ENCODE measurements at places on chromosomes 4 and X. TPM values are rescaled to one million over a fixed set of nuclear protein-coding genes. Genes with fewer than 3 reads are reported as not detected.

GRCh38 chr4:78671903-78672815, 104.0 kb upstream of the BMP2K start:
- DNase-seq: no peak

GRCh38 chr4:184680698-184681097, 31.2 kb downstream of the PRIMPOL start:
- DNase-seq: no peak

DNA sequence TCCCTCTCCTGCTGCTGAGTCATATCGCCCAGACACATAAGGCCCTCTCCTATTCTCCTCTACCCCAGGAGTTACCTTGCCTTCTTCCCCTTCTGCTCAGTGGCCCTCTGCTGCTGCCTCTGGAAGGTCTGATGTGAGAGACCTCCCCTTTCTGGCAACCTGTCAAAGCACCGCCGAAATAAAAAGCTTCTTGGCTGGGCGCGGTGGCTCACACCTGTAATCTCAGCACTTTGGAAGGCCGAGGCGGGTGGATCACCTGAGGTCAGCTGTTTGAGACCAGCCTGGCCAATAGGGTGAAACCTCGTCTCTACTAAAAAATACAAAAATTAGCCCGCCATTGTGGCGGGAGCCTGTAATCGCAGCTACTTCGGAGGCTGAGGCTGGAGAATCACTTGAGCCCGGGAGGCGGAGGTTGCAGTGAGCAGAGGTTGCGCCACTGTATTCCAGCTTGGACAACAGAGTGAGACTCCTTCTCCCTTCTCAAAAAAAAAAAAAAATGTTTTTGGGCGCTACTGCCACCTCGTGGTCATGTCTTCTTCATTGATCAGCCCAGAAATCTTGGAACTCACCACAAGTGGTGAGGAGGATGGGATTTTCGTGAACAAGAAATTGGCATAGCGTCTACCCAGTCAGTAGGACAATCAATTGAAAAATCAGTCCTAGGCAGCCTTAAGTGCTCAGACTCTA, 8.6 kb upstream of the ZXDA start:
- no peak for DNase-seq

The ATP6AP2 gene
- total RNA-seq: 106 TPM

- no peak for DNase-seq
These were observed 742.2 kb upstream of the ATOH1 start for GRCh38 chr4:93086356-93086755.

The AMOT gene
- total RNA-seq: 3.2 TPM

The SSR4 gene
- 127 TPM for total RNA-seq

The ARHGEF9 gene
- total RNA-seq: 9.0 TPM

The MEPE gene
- total RNA-seq: not detected

- no peak for DNase-seq
These were observed 67.2 kb downstream of the FNIP2 start for GRCh38 chr4:158836002-158836369.

The KLHL34 gene
- total RNA-seq: not detected

DNA sequence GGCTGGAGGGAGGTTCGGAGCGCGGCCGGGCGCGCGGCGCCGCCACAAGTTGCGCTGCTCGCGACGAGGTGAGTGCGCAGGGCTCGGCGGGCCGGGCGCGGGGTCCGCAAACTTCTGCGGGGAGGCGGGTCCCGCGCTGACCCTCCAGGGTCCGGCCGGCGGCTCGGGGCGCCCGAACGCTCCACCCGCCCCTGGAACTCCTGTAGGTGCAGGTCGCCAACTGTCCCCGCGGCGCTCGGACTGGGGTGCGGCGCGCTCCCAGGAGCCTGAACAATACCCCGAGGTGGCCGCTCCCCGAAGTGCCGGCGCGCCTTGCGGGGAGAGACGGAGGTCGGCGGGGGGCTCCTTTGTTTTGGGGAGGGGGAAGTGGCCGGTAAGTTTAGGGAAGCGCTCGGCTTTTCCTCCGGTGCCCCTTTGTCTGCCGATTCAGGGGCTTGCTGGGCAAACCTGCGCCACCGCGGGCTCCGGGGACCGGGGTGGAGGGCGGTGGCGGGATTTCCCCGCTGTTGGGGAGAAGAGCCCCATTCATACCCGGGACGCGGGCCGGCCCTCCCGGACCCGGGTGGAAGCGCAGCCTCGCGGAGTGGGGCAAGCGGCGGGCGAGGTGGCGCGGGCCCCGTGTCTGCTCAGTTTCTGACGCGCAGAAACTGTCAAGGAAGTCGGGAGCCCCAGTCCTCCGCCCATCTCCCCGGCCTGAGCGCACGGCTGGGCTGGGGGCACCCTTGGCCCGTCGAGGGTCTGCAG, 694 bp downstream of the TBL1X start:
- no peak for DNase-seq

The MXD4 gene
- 33.7 TPM for total RNA-seq

- DNase-seq: no peak
These were observed 109.7 kb downstream of the NKX6-1 start for GRCh38 chr4:84389406-84389805.

GRCh38 chr4:109275066-109275745, 27.3 kb downstream of the COL25A1 start:
- no peak for DNase-seq

The PAK3 gene
- total RNA-seq: 2.7 TPM

- no peak for DNase-seq
These were observed 305.5 kb upstream of the TACR3 start for GRCh38 chr4:104025251-104025650.

The ZXDB gene
- total RNA-seq: 9.9 TPM

DNA sequence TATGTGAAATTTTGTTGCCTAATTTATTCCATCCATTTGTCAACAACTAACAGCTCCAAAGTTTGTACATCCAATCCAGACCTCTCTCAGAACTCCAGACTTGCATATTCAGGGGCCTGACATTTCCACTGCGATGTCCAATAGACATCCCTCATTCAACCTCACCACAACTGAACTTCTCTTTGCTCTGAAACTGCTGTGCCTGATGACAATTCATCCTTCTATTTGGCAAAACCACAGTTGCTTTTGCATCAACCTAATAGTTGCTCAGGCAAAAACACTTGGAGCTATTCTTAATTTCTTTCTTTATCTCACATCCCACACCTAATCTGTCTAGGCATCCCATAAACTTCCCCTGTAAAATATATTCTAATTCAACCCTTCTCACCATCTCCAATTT, 56.5 kb downstream of the ANTXR2 start:
- DNase-seq: no peak

GRCh38 chr4:10075158-10075863, 41.3 kb downstream of the WDR1 start:
- DNase-seq: no peak

The PDE5A gene
- total RNA-seq: 6.1 TPM

The RBM47 gene
- 54.4 TPM for total RNA-seq

DNA sequence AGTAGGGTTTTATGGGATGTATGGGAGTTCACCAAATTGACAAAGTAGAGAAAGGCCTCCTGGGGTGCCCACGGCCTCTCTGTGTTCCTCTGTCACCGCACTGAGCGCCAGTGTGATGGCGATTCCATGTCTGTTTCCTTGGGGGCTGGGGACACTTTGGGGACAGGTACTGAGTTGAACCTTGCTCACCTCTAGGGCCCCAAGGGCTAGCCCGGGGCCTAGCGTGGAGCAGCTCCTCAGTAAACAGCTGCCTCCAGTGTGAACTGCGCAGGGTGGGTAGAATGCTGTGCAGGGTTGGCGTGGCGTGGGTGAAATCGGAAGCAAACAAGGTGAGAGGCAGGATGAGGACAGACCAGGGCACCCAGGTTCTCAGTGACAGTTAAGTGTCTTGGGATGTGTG, 97.8 kb downstream of the PPP2R2C start:
- DNase-seq: no peak

The FSTL5 gene
- not detected for total RNA-seq

DNA sequence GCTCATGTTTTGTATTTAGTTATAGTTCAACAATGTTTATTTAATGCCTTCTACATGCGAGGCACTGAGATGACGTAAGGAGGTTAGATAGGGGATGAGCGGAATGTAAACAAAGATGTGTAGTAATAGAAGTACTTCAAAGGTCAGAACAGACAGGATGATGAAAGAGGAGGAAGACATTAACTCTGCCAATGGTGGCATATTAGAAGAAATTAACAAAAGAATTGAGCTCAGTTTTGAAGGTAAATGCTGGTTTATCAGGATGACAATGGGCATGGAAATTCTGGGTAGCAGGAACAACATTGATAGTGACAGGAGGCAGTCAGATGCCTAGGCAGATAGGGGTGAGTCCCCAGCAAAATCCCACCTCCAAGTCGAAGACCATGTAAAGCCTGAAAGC, 62.3 kb upstream of the PGRMC2 start:
- no peak for DNase-seq

GRCh38 chr4:53520116-53520515, 71.2 kb downstream of the LNX1 start:
- DNase-seq: no peak

GRCh38 chr4:128393101-128393704, 105.6 kb upstream of the PGRMC2 start:
- DNase-seq: no peak

The VCX3A gene
- total RNA-seq: not detected

- no peak for DNase-seq
These were observed 71.5 kb downstream of the TMEM47 start for GRCh38 chrX:34585561-34585960.

DNA sequence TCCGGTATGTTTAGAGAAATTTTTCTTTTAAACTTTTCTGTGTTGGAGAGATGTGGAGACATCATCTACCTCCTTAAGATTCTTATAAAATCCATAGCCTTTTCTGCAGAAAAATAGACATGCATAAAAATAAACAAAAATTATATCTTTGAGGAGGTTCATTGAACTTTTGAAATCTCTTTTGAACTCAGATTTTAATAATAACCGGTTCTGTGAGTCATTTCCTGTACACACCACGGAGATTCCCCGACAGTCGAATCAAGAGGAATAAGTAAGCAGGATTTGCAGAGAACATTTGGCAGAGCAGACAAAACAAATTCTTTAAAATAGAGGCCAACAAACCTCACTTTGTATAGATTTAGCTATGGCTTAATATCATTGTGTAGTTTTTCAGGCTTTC, 918.7 kb upstream of the POU3F4 start:
- DNase-seq: no peak

GRCh38 chr4:47717188-47717587, 120.7 kb downstream of the CORIN start:
- no peak for DNase-seq

GRCh38 chrX:69096963-69097362, 68.3 kb downstream of the PJA1 start:
- DNase-seq: no peak

The SHROOM2 gene
- 0.88 TPM for total RNA-seq

- no peak for DNase-seq
These were observed 12.4 kb downstream of the LIMCH1 start for GRCh38 chr4:41550308-41550707.

All from omental fat pad (tissue), 4 donors.